Psoas muscle (tissue), 8 donors: ENCODE measurements at places on chromosomes 3 and 15. TPM values are rescaled to one million over a fixed set of nuclear protein-coding genes. Genes with fewer than 3 reads are reported as not detected.

LTK gene
- total RNA-seq, result 0.13 TPM

NR2E3 gene
- total RNA-seq, result not detected

PSTPIP1 gene
- total RNA-seq, result 2.1 TPM

LHFPL4 gene
- total RNA-seq, result not detected

FGF12 gene
- total RNA-seq, result 0.76 TPM

HYAL3 gene
- total RNA-seq, result 0.65 TPM

INO80 gene
- 30.5 TPM for total RNA-seq

IL5RA gene
- total RNA-seq, result 0.19 TPM

DNA sequence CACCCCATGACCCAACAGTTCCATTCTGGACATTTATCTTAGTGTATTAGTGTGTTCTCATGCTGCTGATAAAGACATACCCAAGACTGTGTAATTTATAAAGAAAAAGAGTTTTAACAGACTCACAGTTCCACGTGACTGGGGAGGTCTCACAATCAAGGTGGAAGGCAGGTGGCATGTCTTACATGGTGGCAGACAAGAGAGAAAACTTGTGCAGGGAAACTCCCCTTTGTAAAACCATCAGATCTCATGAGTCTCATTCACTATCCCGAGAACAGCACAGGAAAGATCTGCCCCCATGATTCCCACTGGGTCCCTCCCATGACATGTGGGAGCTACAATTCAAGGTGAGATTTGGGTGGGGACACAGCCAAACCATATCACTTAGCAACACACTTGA is 21.6 kb upstream of the GPD1L start:
- DNase-seq, result no peak

GRCh38 chr15:64095795-64096667 is at the start of gene SNX1:
Gene SNX1, plus strand, starts transcription at chr15:64095982. Its CDS starts 32 bp downstream, at chr15:64096014.
- peak; percentile 93 for DNase-seq

DNA sequence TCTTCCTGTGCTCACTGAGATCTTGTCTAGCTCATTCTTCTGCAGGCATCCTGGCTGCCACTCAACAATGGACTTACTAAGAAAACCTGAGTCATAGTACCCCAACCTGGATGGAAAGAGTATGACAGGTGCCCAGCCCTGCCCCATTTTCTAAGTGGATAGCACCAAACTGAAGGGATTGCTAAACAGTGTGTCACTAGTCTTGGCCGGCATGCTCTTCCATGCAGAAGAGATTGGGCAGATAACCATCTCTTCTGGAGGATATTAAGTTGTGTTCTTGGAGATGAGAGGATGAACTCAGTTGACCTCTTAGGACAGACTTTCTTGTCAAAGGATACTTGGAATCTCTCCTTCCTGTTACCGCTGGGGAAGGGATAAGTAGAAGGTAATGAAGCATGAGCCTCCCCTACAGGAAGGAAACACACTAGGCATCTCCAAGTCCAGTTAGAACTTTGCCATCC is 797.5 kb downstream of the AGBL1 start:
- peak; percentile 55 for DNase-seq

- DNase-seq, result no peak
Measured at GRCh38 chr15:36130641-36131310, 448.6 kb upstream of the CDIN1 start.

DNA sequence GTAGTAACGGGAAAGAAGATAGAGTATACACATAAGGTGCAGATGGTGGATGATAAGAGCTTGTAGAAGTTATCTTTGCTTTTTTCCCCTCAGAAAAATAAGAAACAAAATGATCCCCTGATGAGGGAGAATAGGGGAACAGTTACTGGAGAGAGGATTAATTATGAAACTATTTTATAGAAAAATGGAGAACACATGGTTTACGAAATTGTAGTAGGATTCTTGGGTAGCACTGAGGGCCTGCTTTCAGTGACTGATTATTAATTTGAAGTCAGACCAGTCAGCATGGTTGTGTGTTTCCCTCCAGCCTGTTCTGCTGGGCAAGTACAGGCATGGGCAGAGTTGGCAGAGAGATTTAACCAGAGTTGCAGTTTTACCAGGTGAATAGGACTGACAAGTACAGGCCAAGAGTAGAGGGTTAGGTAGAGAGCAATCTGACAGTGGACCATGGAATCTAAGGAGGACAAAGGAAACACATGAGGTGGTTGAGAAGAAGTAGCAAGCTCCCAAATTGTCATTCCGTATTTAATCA is 5.9 kb downstream of the SLC49A4 start:
- no peak for DNase-seq

GRCh38 chr3:116316771-116317170 is 128.5 kb downstream of the LSAMP start:
- no peak for DNase-seq
